PC-3 (cell line): ENCODE measurements at places on chromosomes 6 and 20. TPM values are rescaled to one million over a fixed set of nuclear protein-coding genes. Genes with fewer than 3 reads are reported as not detected.

Gene BMP7
- total RNA-seq, result not detected in 2 replicates

Gene SCUBE3
- 1.5 and 2.4 TPM in 2 replicates for total RNA-seq

Gene HECA
- total RNA-seq, result 4.2 and 7.7 TPM in 2 replicates

Gene KIAA0408
- total RNA-seq, result 0.04 TPM in 1 of 2 replicates, not detected in the other

Gene EGFL8
- total RNA-seq, result 7.9 and 14.9 TPM in 2 replicates

Gene GTSF1L
- 0.52 TPM in 1 of 2 replicates, not detected in the other for total RNA-seq

Gene OR2H2
- not detected in 2 replicates for total RNA-seq

Gene SSTR4
- total RNA-seq, result not detected in 2 replicates

Gene NHLRC1
- 0.81 and 1.3 TPM in 2 replicates for total RNA-seq

Gene POU3F2
- total RNA-seq, result 0.07 and 0.12 TPM in 2 replicates

Gene PNLDC1
- total RNA-seq, result not detected in 2 replicates

Gene SLC17A3
- total RNA-seq, result not detected in 2 replicates

Gene HDGFL1
- total RNA-seq, result not detected in 2 replicates

Gene SLC17A4
- total RNA-seq, result not detected in 2 replicates

Gene NINL
- total RNA-seq, result 6.5 and 11.5 TPM in 2 replicates

Gene ADA
- 12.4 and 13.0 TPM in 2 replicates for total RNA-seq

Gene ULBP2
- 5.8 and 8.1 TPM in 2 replicates for total RNA-seq

Gene CCN2
- total RNA-seq, result 33.2 and 34.4 TPM in 2 replicates

Gene HLA-DPB1
- total RNA-seq, result not detected in 2 replicates

Gene SPDEF
- total RNA-seq, result 190 and 205 TPM in 2 replicates

Gene WFDC5
- not detected in 2 replicates for total RNA-seq

Gene RNF8
- 20.2 and 28.1 TPM in 2 replicates for total RNA-seq

Gene CSNK2A1
- total RNA-seq, result 147 and 161 TPM in 2 replicates

Gene SOD2
- total RNA-seq, result 69.5 and 78.2 TPM in 2 replicates

Gene VIP
- total RNA-seq, result not detected in 2 replicates

Gene LHFPL5
- total RNA-seq, result not detected in 2 replicates

Gene CABLES2
- 12.4 and 13.5 TPM in 2 replicates for total RNA-seq

Gene GDAP1L1
- total RNA-seq, result not detected in 2 replicates

Gene PDYN
- total RNA-seq, result not detected in 2 replicates

Gene PDSS2
- total RNA-seq, result 5.4 and 6.6 TPM in 2 replicates

Gene DEFB124
- not detected in 2 replicates for total RNA-seq

Gene SAMD10
- total RNA-seq, result 7.4 and 13.4 TPM in 2 replicates

Gene C6orf58
- total RNA-seq, result not detected in 2 replicates

Gene PAQR8
- 0.44 and 0.46 TPM in 2 replicates for total RNA-seq

Gene SEL1L2
- total RNA-seq, result not detected in 2 replicates

Gene CDK19
- total RNA-seq, result 4.2 and 5.4 TPM in 2 replicates

Gene HCK
- total RNA-seq, result not detected in 2 replicates

Gene TAGAP
- total RNA-seq, result not detected in 2 replicates

Gene PARD6B
- total RNA-seq, result 3.7 and 4.3 TPM in 2 replicates

Gene ALDH5A1
- 11.9 and 12.2 TPM in 2 replicates for total RNA-seq

Gene TRIM15
- total RNA-seq, result not detected in 2 replicates

Gene THBS2
- 0.52 TPM in 1 of 2 replicates, not detected in the other for total RNA-seq

Gene RAET1G
- 1.5 and 2.0 TPM in 2 replicates for total RNA-seq

Gene ZNF334
- total RNA-seq, result 0.52 and 0.58 TPM in 2 replicates
